MM.1S (cell line): ENCODE measurements at places on chromosomes 3 and 15.
A peak's percentile ranks its signal among the peaks of the same experiment; 100 is the strongest.

DNA sequence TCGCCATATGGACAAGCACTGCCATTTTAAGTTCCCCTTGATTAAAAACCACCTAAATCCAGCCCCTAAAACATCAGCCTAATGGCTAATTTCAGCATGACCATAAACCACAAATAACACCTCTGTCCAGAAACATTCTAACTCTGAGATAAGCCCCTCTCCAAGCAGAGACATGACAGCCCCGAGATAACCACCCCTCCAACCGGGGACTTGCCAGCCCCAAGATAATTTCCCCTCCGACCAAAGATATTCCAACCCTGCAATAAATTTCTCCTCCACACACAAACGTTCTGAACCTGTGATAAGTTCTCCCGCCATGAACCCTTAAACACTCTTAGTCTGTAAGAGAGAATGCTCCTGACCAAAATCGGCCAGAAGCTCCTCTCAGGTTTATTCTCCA lies 586.8 kb downstream of the EDEM1 start:
- no peak for DNase-seq

DNA sequence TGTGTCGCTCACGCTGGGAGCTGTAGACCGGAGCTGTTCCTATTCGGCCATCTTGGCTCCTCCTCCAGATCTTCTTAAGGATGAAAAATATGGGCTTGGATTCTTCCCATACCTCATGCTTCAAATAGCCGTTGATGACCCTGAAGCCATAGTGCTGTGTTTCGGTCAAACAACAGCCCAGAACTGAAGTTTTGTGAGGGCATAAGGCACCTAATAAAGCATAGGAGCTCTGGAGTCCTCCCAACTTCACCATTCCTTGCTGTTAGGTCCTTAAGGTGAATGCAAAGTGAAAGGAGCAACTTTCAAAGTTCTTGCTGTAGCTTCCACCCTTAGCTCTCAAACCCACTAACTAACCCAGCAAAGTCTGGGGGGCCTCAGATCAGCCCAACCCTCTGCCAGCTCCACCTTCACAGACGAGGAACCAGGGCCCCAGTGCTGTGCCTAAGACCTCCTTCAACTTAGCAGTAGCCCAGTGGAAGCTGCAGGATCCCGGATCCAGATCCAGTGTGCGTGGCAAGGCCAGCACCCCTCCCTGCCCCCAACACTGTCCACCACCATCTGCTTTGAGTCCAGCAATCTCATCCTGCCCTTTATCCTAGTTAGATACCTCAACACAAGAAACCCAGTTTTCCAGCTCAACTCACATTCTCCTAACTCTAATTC lies at the start of gene GRK7:
TSS of gene GRK7 (plus strand) at position 321 of the 663 bp plus-strand sequence. CDS start 14,877 bp downstream, outside the sequence.
- no peak for DNase-seq

DNA sequence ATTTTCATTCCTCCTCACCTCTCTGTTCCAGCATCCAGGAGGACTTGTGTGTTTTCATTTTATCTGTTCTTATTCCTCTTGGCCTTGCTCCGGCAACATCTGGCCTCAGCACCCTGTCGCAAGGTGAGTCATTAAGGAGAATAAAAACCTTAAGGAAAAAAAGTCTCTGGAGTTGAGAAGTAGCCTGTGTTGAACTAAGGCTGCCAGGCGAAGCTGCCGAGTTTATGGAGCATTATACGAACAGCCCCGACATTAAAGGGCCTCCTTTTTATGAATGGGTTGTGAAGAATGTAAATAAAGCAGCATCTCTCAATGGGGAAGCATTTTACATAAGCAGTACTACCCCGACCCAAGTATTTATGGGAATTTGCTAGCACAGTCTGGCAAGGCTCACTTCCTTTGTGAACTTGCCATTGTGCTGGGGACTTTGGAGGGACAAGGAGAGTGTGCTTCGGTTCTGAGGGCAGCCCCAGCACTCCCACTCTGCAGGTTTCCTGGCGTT lies 4.7 kb downstream of the BAHD1 start:
- no peak for DNase-seq

GRCh38 chr3:18643281-18643680 lies 218.1 kb upstream of the SATB1 start:
- DNase-seq: peak; percentile 73

- peak; percentile 45 for DNase-seq
Observed at GRCh38 chr3:186985661-186986364, 55.5 kb downstream of the ST6GAL1 start.

GRCh38 chr15:91335702-91336101 lies 235.6 kb downstream of the SV2B start:
- DNase-seq: no peak

- DNase-seq: no peak
Observed at GRCh38 chr3:171115667-171116066, 89.1 kb upstream of the SLC2A2 start.

DNA sequence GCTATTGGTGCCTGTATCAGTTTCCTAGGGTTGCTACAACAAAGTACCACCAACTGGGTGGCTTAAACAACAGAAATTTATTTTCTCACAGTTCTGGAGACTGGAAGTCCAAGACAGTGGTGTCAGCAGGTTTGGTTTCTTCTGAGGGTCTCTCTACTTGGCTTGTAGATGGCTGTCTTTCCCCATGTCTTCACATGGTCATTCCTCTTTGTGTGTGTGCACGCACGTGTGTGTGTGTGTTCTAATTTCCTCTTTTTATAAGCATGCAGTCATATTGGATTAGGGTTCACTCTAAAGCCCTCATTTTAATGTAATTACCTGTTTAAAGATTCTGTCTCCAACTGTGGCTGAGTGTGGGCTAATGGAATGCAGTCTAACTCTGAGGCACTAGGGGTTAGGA lies 182.5 kb downstream of the SPATA16 start:
- no peak for DNase-seq

GRCh38 chr15:40493089-40493840 lies 22.5 kb downstream of the CHST14 start:
- DNase-seq: peak; percentile 18

DNA sequence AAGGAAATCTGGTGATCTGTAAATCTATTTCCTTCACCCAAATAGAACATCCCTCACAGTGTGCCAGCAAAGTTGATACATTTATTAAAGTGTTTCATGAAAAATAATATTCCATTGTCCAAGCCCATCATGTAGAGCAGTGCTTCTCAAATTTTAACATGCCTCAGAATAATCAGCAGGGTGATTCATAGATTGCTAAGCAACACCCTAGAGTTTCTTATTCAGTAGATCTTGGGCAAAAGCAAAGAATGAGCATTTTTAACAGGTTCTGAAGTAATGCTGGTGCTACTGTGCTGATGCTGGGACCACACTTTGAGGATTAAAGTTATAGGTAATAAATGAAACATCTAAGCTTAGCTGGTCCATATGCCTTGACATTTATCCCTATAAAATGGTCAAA lies 210.5 kb downstream of the ZIC4 start:
- no peak for DNase-seq

DNA sequence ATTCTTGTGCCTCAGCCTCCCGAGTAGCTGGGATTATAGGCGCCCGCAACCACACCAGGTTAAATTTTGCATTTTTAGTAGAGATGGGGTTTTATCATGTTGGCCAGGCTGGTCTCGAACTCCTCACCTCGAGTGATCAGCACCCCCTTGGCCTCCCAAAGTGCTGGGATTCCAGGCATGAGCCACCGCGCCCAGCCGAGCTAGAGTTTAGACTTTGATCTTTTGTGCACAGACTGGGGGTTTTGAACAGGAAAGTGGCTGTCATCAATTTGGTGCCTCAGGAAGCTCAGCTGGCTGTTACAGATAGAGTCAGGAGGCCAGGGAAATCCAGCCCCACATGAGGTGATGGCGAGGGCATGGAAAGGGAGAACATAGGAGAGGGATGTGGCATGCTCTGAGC lies 19.3 kb upstream of the IREB2 start:
- DNase-seq: no peak

DNA sequence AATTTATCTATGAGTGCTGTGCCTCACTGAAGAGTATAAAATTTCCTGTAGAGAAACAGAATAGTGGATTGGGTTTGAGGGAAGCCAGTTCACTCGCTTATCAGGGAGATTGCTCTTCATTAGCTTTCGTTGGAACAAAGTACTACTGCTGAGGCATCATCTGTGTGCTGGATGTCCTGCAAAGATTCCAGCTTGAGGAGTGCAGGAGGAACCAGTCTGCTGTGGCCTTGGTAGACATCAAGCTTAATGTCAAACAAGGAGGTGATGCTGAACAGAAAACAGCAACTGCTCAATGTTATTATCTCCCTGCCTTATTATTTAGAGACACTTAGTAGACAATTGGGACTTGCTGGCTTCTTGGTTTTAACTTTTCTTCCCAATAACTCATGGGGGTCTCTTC lies 297.5 kb upstream of the DPH6 start:
- DNase-seq: no peak

DNA sequence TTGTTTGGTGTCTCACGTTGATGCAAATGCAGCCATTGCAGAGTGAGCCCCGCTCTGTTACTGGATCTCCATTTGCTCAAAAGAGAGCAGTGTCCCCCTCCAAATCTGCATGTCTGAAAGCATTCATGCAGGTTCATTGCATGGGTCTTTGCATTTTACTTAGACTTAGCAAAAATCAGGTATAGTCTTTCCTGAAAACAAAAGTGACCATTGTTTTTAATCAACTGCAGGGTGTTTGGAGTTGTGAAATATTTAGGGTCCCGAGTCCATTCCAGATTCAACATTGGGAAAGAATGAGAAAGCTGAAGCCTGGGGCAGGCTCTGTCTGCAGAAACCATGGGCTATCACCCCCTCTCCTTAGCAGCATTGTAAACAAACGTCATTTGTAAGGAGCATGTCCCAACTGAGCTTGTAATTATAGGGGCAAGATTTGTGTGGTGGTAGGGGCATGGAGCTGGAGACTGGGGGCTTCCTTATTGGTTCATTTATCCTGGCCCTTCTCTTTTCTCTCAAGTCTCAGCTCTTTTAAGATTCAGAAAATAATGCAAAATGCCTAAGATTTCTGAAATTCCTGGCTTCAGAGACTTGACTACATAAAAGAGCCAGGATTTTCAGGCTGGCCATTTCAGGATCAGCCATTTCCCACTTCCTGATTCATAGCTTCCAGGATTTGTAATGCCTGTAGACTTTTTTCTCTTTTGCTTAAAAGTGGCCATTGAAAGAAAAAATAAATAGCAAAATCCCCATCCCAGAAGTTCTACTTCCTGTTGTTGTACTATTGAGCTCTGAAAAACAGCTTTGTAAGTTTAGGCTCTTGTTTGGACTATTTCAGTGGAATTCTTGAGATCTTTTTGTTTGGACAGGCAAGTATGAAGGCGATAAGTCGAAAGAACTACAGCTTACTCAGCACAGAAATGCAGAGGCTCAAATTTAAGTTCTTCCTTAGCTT lies 23.0 kb downstream of the IGF1R start:
- no peak for DNase-seq

- no peak for DNase-seq
Observed at GRCh38 chr15:44149224-44149623, 45.8 kb downstream of the FRMD5 start.

DNA sequence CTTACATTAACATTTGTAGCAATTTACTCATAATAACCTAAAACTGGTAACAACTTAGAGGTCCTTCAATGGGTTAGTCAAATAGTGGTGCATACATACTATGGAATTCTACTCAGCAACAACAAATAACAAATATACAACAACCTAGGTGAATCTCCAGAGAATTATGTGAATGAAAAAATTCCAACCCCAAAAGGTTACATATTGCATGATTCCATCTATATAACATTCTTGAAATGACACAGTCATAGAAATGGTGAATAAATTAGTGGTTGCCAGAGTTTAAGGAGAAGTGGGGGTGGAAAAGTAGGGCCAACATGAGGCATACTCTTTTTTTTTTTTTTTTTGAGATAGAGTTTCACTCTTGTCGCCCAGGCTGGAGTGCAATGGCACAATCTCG lies 12.7 kb upstream of the SNTN start:
- no peak for DNase-seq

DNA sequence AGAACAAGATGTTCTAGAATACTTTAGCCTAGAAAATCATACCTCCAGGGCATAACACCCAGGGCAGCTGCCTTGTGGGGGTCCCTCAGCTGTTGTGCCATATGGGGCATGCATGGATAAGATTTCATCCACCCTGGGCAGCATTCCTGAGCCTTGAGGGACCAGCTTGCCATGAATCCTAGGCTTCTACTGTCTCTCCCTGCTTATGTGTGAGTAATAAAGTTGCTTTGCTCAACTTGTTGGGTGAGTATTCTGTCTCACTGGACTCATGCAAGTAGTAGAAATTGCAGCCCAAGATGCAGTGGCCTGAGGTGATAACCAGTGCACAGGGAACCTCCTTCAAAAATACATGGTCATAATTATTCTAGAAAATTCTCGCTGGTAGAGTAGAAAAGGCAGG lies 52.1 kb upstream of the EPHB1 start:
- DNase-seq: no peak

DNA sequence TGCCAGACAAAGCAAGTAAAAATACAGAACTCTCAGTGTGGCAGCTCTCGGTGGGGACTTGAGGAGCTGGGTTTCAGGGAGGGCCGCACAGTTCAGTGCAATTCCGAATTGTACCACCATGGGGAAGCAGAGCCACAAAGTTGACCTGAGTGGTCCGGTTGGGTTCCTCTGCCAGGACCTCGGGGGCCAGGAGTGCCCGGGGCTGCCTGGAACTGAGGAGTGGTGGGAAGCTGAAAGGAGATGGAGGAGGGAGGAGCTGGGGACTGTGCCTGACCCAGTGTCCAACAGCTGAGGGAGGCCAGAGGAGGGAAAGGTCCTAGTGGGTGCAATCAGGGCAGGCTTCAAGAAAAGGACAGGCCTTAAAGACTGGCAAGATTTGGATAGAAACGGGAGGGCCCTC lies 32.2 kb upstream of the TRH start:
- peak; percentile 40 for DNase-seq

DNA sequence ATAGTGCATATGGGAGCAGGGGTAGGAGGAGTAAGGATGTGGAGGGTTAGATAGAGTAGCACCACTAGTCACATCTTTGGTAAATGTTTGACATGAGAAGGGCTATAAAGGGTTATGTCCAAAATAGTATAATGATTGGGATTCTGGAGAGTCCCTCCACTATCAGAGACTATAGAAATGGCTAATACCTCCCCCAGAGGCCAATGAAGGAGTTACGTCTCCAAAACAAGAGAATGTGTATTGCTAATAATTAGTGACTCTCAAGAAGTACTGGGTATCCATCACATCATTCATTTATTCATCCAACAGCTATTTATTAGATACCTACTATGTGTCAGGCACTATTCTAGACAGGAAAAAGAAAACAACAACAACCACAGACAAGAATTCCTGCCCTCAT lies 203.7 kb upstream of the UMPS start:
- no peak for DNase-seq

GRCh38 chr3:142273501-142273900 lies 48.1 kb upstream of the GK5 start:
- no peak for DNase-seq

- DNase-seq: no peak
Observed at GRCh38 chr15:74817370-74817737, 4.7 kb downstream of the LMAN1L start.
